A549 treated with GW870086 at 1 μM for 4 hours (cell line): ENCODE measurements at places on chromosomes 1 and 21. TPM values are rescaled to one million over a fixed set of nuclear protein-coding genes. Genes with fewer than 3 reads are reported as not detected.

Gene RCSD1
- total RNA-seq: 0.06 to 0.14 TPM in 2 of 5 replicates, not detected in the others

Gene NBPF6
- total RNA-seq: 0.19 TPM in 1 of 5 replicates, not detected in the others

Gene TRIM17
- not detected in 5 replicates for total RNA-seq

Gene RPE65
- not detected in 5 replicates for total RNA-seq

Gene PLPP3
- 16.6 to 19.2 TPM (median 17.5 TPM) in 5 replicates for total RNA-seq

Gene TIE1
- total RNA-seq: not detected in 5 replicates

Gene CLCA1
- not detected in 5 replicates for total RNA-seq

Gene PLPPR4
- total RNA-seq: not detected in 5 replicates

Gene LRRC53
- not detected in 5 replicates for total RNA-seq

Gene CD1B
- total RNA-seq: not detected in 5 replicates

Gene VHLL
- not detected in 5 replicates for total RNA-seq

Gene GBP6
- total RNA-seq: not detected in 5 replicates

Gene TTC39A
- 1.4 to 2.7 TPM (median 1.8 TPM) in 5 replicates for total RNA-seq

Gene CYP2J2
- 0.08 TPM in 1 of 5 replicates, not detected in the others for total RNA-seq

Gene AJAP1
- not detected in 5 replicates for total RNA-seq

Gene MNDA
- not detected in 5 replicates for total RNA-seq

Gene OLFM3
- total RNA-seq: not detected in 5 replicates

Gene PRDM16
- 0.09 to 0.40 TPM (median 0.17 TPM) in 5 replicates for total RNA-seq

Gene S100A14
- total RNA-seq: 0.29 to 0.82 TPM (median 0.52 TPM) in 5 replicates

Gene ZNF683
- not detected in 5 replicates for total RNA-seq
